Bladder microvascular endothelial cell (primary cell): ENCODE measurements at places on chromosomes 7 and 10. TPM values are rescaled to one million over a fixed set of nuclear protein-coding genes. Genes with fewer than 3 reads are reported as not detected.

Gene ADCY1
- total RNA-seq, result under 0.01 and 0.13 TPM in 2 replicates

Gene HOXA4
- total RNA-seq, result 0.16 and 0.57 TPM in 2 replicates

Gene RELN
- 8.1 and 899 TPM in 2 replicates for total RNA-seq

Gene MPP7
- 0.32 and 10.6 TPM in 2 replicates for total RNA-seq

Gene EPHA1
- not detected in 2 replicates for total RNA-seq

Gene RAPGEF5
- total RNA-seq, result 98.1 and 136 TPM in 2 replicates

Gene SMC3
- 19.1 and 30.5 TPM in 2 replicates for total RNA-seq

Gene PTCD1
- total RNA-seq, result 3.6 and 5.8 TPM in 2 replicates

Gene TAS2R5
- total RNA-seq, result 0.16 and 2.8 TPM in 2 replicates

Gene REEP3
- total RNA-seq, result 34.5 and 56.3 TPM in 2 replicates

Gene LRRD1
- total RNA-seq, result under 0.01 TPM in 2 replicates
